ENCODE measurements at places on chromosomes 11 and 22. TPM values are rescaled to one million over a fixed set of nuclear protein-coding genes. Genes with fewer than 3 reads are reported as not detected.

GRCh38 chr11:128194216-128194615 lies 393.1 kb downstream of the ETS1 start:
- no peak for DNase-seq
- no peak overlapping the region for H3K4me3 ChIP-seq
- no peaks in the 10 kb centered on the region for H3K36me3 ChIP-seq

The CCDC117 gene
- total RNA-seq: 16.8 TPM

DNA sequence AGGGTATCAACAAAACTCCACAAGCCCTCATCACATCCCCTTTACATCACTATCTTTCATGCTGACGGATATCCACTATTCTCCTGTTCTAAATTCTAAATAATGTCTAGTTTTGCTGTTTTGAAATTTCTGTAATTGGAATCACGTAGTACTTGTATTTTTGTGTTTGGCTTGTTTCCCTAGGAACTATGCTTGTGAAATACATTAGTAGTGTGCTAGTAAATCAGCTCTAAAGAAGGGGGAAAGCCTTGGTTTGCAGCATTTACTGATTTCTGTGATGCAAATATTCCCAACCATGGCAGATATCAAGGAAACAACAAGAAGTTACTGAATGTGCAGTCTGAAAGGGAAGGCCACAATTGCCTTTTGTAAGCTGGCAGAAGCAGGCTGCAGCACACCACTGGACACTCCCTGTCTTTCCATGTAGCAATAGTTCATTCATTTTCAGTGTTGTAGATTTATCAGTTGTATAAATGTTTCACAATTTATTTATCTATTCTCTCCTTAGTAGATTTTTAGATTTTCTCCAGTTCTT lies 4.7 kb upstream of the FOLH1 start:
- no peak overlapping the region for H3K27ac ChIP-seq
- no peaks in the 10 kb centered on the region for H3K4me1 ChIP-seq
- H3K36me3 ChIP-seq: no peaks in the 10 kb centered on the region

GRCh38 chr11:34600339-34601084 lies 20.4 kb upstream of the EHF start:
- no peak overlapping the region for H3K4me3 ChIP-seq
- peak overlapping the region; percentile 71 for H3K27ac ChIP-seq
- DNase-seq: peak; percentile 78
- H3K4me1 ChIP-seq: peaks cover 35% of the 10 kb centered on the region
- H3K36me3 ChIP-seq: no peaks in the 10 kb centered on the region
- H3K27me3 ChIP-seq: no peaks in the 10 kb centered on the region

DNA sequence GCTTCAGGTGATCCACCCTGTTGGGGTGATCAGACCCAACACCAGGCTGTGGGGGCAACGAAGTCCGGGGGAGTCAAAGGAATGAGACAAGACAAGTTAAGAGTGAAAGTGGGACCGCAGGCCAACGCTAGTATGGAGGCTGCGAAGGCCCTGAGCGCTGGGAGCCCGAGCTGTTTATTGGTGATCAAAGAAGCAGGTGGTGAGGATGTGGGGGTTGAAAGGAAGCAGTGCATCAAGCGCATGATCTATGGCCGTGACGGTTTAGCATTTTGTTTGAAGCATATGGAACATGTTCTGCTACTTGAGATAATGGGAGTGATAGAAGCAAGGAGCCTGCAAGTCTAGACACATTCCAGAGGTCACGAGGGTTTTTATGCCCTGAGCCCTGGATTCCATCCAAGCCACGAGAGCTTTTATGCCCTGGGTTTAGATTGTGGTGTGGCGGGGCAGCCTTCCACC lies 49.5 kb downstream of the MCHR1 start:
- no peaks in the 10 kb centered on the region for H3K27me3 ChIP-seq
- no peak overlapping the region for H3K4me3 ChIP-seq
- H3K4me1 ChIP-seq: peaks cover 3% of the 10 kb centered on the region

The FAM180B gene
- total RNA-seq: not detected

GRCh38 chr11:1260023-1260501 lies 37.2 kb downstream of the MUC5B start:
- H3K36me3 ChIP-seq: no peaks in the 10 kb centered on the region
- no peak overlapping the region for H3K27ac ChIP-seq
- DNase-seq: no peak
- H3K4me3 ChIP-seq: no peak overlapping the region
- H3K4me1 ChIP-seq: peaks cover 5% of the 10 kb centered on the region

The USP35 gene
- total RNA-seq: 7.7 TPM

DNA sequence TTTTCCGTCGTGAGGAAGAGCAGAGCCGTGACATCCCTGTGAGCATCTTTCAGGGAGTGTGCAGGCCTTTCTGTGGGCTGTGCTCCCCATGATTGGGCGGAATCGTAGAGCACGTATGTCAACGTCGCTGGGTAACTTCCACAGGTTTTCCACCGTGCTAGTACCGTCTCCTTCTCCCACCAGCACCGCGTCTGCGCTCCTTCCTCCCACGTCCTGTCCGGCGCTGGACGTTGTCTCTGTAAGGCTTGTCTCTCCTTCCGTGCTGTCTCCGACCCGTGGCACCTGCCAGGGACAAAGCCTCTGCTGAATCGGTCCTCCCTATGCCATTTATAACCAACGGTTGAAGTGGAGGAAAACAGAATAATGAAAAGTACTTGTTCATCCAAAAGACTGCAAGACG lies 386.7 kb downstream of the BRD1 start:
- H3K27ac ChIP-seq: no peak overlapping the region
- no peaks in the 10 kb centered on the region for H3K36me3 ChIP-seq

The SULT4A1 gene
- total RNA-seq: 0.57 TPM

The MYBPC3 gene
- total RNA-seq: 0.19 TPM

- no peaks in the 10 kb centered on the region for H3K27me3 ChIP-seq
- peak; percentile 79 for DNase-seq
- no peaks in the 10 kb centered on the region for H3K4me1 ChIP-seq
- no peak overlapping the region for H3K4me3 ChIP-seq
- no peak overlapping the region for H3K27ac ChIP-seq
- no peaks in the 10 kb centered on the region for H3K36me3 ChIP-seq
Measured at GRCh38 chr22:41925783-41926460, 684 bp downstream of the TNFRSF13C start.

DNA sequence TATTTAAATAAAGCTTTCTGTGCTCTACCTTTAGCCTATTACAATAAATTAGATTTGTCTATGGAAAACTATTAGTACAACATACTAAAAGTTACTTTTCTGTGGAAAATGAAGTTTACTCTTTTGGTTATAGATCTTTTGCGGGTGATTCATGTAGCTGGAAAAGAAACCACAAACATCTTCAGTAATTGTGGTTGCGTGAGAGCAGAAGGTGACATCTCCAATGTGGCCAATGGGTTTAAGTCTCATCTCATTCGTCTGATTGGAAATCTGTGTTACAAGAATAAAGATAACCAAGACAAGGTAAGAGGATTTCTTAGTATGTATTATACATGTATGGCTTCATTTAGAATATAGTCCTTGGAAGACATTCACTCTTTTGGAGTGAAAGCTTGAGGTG lies 68.6 kb downstream of the ATXN10 start:
- H3K4me1 ChIP-seq: no peaks in the 10 kb centered on the region
- H3K27ac ChIP-seq: no peak overlapping the region
- no peaks in the 10 kb centered on the region for H3K27me3 ChIP-seq
- H3K36me3 ChIP-seq: peaks cover 22% of the 10 kb centered on the region
- DNase-seq: no peak
- H3K4me3 ChIP-seq: no peak overlapping the region

GRCh38 chr22:49779211-49779610 lies 48.5 kb downstream of the BRD1 start:
- H3K27me3 ChIP-seq: no peaks in the 10 kb centered on the region
- peaks cover 22% of the 10 kb centered on the region for H3K36me3 ChIP-seq
- H3K27ac ChIP-seq: no peak overlapping the region
- peaks cover 2% of the 10 kb centered on the region for H3K4me1 ChIP-seq
- no peak for DNase-seq

GRCh38 chr11:96065379-96065778 lies 141.5 kb upstream of the MTMR2 start:
- H3K4me3 ChIP-seq: no peak overlapping the region
- no peak for DNase-seq
- no peaks in the 10 kb centered on the region for H3K27me3 ChIP-seq
- peaks cover 8% of the 10 kb centered on the region for H3K4me1 ChIP-seq
- no peak overlapping the region for H3K27ac ChIP-seq

DNA sequence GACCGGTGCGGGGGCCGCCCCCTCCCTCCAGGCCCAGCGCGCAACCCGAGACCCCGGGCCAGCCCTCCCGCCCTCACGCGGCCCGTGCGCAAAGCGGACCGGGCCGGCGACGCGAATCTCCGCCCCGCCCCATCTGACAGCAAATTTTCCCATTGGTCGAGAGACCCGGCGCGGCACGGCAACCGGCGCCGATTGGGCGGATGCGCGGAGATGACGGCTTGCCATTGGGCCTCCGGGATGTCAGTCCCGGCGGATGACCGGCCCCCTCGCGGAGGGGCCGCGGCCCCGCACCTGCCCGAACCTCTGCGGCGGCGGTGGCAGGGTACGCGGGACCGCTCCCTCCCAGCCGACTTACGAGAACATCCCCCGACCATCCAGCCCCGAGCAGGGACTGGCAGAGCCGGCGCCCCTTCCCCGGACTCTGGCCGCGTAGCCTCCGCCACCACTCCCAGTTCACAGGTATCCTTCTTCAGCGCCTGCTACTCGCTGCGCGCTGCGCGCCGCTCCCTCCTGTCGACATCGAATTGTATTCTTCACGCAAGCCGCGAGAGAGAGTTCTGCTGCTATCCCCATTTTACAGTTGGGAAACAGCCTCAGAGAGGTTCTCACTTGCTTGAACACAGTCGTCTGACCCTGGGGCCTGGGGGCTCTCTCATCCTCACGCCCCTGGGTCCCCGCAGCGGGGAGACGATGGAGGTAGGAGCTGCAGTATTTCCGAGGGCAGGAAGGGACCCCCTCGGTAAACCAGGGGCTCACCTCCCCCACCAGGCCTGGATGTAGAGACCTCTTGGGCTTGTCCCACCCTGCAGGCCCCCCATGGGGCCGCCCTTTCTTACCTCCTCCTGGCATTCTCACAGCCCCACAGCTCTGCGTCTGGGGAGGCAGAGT lies at the start of gene ARVCF:
Gene ARVCF, minus strand, starts transcription at position 90 of the 888 bp plus-strand sequence. CDS start 26,029 bp downstream, outside the sequence.
- no peaks in the 10 kb centered on the region for H3K36me3 ChIP-seq
- H3K4me1 ChIP-seq: peaks cover 31% of the 10 kb centered on the region
- peak; percentile 89 for DNase-seq
- H3K4me3 ChIP-seq: peak within 1 kb of the TSS; percentile 24

DNA sequence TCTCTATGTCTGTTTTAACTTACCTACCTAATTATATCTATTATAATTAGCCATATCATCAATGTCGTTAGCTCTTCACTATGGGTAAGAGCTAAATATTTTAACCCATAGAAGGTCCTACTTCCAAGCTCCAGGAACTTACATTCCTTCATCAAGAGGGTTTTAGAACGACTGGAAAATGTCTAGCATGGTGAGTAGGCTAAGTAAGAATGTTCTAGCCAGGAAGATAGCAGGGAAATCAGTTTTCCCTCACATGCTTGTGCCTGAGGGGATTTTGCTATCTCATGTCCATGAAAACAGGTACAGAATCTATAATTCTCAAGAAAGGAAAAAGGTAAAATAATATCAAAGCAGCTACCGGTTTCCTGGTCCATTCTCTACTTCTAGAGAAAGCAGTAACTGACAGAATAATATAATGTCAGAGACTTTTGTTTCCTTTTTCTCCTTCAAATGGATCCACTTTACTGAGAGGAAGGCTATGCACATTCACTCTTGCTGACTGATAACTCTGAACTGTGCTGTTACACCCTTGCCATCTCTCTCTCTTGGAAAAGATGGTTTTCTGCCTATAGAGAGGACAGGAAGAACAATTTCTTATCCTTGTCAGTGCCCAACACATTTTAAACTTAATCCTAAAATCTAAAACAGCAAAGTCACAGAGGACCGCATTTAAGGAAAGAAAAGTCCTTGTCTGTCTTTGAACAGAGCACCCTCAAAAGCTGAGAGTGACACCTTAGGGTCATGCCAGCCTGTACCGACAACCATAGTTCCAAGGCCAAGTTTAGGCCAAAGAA lies 67.0 kb downstream of the MAML2 start:
- no peaks in the 10 kb centered on the region for H3K36me3 ChIP-seq
- H3K4me3 ChIP-seq: no peak overlapping the region
- peaks cover 21% of the 10 kb centered on the region for H3K4me1 ChIP-seq
- no peaks in the 10 kb centered on the region for H3K27me3 ChIP-seq
- peak overlapping the region; percentile 47 for H3K27ac ChIP-seq
- DNase-seq: no peak

The ADORA2A gene
- 6.9 TPM for total RNA-seq

The MS4A14 gene
- 2.1 TPM for total RNA-seq
